ENCODE measurements at places on chromosomes 1 and 21. TPM values are rescaled to one million over a fixed set of nuclear protein-coding genes. Genes with fewer than 3 reads are reported as not detected.

- no peak for DNase-seq
Observed at GRCh38 chr1:164064501-164064900, 494.5 kb upstream of the PBX1 start.

DNA sequence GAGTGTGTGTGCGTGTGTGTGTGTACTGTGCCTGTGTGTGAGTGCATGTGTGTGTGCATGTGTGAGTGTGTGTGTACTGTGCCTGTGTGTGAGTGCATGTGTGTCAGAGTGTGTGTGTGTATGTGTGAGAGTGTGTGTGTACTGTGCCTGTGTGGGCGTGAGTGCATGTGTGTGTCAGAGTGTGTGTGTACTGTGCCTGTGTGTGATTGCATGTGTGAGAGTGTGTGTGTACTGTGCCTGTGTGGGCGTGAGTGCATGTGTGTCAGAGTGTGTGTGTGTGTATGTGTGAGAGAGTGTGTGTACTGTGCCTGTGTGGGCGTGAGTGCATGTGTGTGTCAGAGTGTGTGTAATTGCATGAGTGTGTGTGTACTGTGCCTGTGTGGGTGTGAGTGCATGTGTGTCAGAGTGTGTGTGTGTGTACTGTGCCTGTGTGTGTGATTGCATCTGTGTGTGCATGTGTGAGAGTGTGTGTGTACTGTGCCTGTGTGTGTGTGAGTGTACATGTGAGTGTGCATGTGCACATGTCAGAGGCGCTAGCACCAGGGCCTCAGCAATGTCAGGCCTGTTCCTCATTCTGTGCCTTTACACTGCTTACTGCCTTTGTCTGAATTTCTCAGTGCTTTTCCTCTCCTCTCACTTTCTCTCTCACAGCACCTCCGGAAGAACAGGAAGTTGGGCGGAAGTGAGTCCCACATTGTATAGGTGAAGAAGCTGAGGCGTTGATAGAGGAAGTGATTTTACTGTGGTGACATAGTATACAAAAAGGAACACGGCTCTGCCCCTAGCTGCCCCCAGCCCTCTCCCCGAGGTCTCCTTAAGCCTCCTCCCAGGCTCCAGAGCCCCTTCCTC is 4.9 kb downstream of the SLC5A9 start:
- DNase-seq, result no peak

GRCh38 chr1:199815947-199816346 is 211.6 kb upstream of the NR5A2 start:
- no peak for DNase-seq

The MYBPH gene
- not detected for total RNA-seq
